NCI-H1417 (cell line): ENCODE measurements at places on chromosomes 11 and 22.

DNA sequence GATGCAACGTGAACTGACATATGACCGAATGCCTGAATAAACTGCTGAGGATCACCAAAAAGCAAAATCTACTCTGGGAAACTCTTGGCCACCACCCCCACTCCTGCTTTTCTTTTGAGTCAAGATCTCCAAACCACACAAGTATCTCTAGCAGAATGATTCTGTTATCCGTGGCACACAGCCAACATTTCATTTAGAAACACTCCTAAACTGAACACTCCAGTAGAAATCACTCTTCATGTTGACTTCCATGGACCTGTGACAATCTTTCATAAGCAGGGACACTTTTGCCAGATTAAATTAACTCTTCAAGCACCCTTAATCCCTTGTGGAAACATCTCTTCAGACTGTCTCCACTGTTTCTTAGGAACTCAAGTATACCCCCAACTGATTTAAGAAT lies 44.4 kb downstream of the VSIG10L2 start:
- no peak for DNase-seq

GRCh38 chr11:63747011-63747410 lies 21.6 kb downstream of the ZFTA start:
- no peak for DNase-seq

DNA sequence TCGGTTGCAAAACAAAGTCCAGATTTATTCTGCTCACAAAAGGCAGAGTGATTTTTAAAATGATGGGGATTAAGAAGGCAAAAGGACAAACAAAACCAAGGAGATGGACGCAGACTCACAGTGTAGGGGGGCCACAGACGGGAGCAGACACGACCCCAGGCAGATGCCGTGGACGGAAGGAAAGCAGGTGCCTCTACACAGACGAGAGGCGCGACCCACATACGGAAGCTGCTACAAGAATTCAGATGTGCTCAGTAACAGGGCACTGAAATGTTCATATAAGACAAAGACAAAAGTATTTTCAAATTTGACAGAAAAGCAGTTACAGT lies 148.9 kb downstream of the BRD1 start:
- DNase-seq = no peak

DNA sequence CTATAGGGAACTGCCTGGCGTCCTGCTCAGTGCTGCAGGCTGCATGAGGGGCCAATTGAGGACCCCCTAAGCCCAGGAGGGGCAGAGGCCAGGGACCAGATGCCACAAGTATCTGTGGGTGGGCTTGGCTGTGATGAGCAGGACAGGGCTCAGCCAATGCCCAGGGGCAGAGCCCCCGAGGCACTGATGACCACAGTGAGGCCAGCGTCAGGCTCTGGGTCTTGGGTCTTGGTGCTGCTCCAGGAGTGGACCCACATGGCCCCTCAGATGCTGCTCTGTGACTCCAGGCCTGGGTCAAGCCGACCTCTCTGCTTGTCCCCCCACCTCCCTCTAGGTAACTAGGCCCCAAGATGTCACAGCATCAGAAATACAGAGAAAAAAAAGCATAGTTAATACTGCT lies 50.6 kb downstream of the RTN4R start:
- DNase-seq = no peak

DNA sequence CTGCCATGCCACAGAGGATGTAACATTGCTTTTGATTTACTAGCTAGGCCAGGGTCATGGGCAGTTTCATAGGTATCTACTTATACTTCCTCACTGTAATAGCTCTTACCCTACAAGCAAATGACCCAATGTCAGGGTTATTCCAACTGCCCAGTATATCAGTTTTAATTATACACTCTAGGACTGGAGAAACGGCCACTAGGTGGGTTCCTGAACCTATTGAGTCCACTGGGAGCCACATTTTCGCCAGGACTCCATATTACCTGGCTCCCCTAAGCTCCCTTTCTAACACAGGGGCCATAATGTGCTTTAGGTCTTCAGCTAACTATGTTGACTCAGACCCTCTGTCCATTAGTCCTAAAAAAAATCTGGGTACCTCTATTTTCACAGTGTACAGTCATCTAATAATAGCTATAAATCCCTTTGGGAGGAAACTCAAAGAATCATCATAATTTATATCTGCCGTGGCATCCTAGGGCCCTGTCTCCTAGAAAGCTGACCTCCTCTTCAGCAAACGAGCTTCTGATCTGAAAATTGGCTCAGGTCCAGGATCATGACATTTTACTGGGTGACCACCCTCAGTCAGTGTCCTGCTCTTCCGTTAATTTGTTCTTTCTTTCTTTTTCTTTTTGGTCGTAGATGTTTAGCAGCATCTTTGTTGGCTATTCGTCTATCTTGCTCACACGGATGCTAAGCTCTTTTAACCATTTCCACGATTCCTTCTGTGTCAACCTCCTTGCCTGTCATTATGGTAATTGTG lies 244.3 kb downstream of the FAM76B start:
- no peak for DNase-seq

DNA sequence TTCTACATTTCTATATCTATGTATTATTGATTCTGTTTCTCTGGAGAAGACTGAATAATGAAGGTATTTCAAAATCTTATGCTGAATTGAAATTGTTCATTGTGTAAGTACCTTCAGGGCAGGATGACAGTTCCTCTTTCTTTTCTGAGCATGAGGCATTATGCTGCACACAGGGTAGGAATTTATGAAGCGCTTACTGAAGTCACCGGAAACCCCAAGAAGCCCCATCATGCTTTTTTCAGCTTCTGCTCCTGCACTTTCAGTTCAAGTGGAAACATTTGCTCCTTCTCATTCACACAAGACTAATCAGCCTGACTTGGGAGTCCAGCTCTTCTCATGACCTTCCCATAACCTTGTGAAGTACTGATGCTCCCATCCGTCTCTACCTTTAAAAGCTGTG lies 314.7 kb upstream of the SORL1-AS1 start:
- DNase-seq = no peak

DNA sequence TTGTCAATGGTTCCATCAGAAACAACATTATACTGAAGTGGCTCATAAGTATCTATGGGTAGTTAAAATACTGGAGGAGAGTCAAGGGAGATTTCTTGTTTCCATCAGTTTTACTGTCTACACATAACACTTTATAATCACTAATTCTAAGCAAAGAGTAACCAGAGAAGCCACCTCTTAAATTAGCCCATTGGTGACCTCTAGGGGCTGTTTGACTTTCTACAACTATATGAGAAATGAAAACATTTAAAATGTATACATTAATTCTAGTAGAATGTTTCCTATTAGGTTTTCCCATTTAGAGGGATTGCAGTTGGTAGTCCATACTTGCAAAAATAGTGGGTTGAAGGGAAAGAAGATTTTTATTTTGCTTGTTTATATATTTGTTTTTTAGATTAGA lies 504.3 kb downstream of the FAM181B start:
- peak; percentile 21 for DNase-seq

DNA sequence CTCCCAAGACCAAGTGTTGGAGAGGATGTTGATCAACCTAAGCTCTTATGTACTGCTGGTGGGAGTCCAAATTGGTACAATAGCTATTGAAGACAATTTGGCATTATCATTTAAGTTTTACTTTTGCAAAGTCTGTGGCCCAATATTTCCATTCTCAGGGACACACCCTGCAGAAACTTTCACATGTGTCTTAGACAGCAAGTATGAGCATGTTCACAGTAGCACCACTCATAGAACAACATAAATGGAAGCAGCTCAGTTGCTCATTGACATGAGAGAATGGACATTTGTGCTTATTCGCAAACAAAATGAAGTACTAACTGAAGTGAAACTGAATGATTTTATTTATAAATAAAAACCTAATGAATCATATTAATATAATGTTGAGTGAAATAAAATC lies 135.5 kb downstream of the NOX4 start:
- DNase-seq = no peak

DNA sequence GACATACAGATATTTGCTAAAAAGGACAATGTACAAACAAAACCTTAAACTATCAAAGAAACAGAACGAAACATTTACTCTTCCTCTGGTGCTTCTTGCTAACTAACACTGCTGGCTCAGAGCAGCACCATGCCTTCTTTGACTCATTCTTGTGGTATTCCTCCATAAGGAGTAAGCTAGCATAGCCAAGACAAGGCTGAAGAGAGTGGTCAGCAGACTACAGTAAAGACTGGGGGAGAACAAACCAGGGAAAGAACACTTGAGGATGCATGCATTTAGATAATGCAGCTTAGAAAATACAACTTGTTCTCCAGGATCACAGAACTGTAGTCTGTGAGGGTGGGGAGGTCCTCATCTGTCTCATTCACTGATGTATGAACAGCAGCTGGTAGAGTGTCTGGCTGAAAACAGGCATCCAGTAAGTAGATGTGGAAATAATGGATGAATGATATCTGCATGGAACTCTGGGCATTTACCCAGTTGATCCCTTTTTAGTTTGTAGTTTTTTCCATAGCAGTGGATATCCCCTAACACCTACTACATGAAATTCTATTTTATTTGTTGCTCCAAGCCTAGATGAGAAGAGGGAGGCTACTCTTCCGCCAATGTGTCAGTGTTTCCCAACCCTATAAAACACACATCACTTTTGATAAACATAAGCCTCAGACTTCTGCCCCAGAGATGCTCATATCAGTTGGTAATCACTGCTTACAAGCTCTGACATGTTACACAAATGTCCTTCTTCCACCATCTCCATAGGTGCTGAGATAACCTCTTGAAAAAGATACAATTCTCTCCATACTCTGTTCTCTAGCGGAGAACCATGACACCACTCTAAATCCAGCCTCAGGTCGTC lies 7.3 kb downstream of the SNX19 start:
- DNase-seq = no peak

DNA sequence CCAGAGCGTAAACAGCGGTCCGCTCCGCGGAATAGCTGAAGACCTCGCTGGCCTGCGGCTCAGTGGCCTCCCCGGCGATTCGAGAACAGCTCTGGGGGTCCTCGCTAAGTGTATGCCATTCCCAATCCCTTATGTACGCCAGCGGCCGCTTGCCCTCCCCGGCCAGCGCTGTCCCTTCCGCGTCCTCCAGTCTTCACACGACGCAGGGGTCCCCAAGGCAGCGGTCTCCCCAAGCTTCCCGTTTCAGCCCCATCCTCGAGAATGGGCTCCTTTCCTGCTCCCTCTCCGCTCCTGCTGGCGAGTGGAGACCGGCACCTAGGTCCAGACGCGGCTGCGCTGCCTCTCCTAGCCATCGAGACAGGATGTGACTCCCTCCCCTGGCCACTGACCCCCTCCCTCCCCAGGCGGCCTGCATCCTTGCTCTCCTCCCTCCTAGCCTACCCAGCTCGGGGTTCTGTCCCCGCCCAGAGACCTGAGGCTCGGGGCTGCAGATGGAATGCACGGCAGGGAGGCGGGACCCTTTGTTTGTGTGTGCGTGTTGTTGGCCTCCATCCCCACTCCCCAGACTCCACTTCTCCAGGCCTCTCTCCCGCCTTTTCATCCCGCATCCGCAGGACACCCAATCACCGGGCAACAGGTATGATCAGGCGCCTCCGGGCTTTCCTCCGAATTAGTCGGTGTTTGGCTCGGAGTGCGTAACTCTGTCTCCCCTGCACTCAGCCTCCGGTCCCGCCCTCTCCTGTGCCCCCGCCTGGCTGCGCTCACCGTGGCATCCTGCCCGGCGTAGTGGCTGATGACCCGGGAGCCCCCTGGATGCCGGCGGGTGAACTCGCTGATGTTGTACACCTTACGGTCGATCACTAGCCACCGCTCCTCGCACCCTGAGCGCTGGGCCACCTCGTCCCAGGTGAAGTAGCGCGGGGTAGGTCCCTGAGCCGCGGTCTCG lies 740 bp downstream of the FADS1 start:
- peak; percentile 95 for DNase-seq

GRCh38 chr11:121672630-121673487 lies 220.1 kb upstream of the SORL1-AS1 start:
- no peak for DNase-seq

GRCh38 chr11:126281666-126282175 lies 1.2 kb upstream of the TIRAP start:
- no peak for DNase-seq

DNA sequence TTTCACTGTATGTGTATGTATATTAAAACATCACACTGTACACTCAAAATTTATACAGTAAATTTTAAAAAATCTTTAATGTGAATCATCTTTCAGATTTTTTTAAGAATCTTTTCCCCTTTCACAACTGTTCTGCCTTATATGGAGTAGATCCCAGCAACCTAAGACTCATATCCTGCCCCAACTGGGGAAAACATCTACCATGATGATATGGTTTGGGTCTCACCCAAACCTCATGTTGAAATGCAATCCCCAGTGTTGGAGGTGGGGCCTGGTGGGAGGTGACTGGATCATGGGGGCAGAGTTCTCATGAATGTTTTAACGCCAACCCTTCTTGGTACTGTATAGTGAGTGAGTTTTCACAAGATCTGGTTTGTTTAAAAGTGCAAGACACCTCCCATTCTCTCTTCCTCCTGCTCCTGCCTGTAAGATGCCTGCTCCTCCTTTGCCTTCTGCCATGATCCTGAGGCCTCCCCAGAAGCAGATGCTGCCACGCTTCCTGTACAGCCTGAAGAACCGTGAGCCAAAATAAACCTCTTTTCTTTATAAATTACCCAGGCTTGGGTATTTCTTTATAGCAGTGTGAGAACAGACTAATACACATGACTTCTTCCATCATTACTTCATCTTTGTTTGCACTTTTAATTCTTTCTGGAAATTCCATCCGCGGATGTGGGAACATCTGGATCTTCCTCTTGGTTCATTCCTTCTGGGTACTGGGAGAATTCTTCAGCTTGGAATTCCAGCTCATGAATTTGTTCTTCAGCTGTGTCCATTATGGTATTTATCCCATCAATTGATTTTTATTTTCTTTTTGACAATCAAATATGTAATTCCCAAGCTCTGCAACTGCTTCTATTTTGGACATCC lies 36.9 kb downstream of the LINC01488 start:
- no peak for DNase-seq

GRCh38 chr11:117199053-117199915 lies at the start of gene TAGLN:
Gene TAGLN (plus strand): TSS chr11:117199370. CDS start chr11:117203014, 3,644 bp downstream.
- DNase-seq = no peak

GRCh38 chr11:27020751-27021150 lies 19.9 kb upstream of the BBOX1 start:
- peak; percentile 54 for DNase-seq

DNA sequence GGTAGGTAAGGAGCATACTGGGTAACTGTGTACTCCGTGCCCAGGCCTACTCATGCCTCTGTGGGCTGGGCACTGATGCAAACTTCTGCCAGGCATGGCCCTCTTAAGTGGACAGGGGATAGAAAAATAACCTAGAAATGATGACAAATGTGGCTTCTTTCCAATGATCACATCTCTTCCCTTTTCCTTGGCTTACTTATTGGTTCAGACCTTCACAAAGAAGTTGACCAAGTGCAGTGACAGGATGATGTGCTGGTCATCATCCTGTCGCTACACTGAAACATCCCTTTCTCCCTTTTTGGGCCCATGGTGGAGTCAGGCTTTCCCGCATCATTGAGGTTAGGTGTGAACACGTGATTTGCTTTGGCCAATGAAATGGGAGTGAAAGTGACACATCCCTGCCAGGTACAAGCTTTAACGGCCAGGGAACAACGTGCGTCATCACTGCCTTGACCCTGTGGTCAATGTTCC lies 31.8 kb upstream of the APOBEC3A start:
- no peak for DNase-seq
